ENCODE measurements at places on chromosomes 7 and 10. TPM values are rescaled to one million over a fixed set of nuclear protein-coding genes. Genes with fewer than 3 reads are reported as not detected.

- no peak for DNase-seq
These were observed 20.5 kb upstream of the JAZF1 start for GRCh38 chr7:28201131-28201530.

GRCh38 chr10:2984682-2985081 lies 82.7 kb upstream of the PFKP start:
- DNase-seq, result no peak

DNA sequence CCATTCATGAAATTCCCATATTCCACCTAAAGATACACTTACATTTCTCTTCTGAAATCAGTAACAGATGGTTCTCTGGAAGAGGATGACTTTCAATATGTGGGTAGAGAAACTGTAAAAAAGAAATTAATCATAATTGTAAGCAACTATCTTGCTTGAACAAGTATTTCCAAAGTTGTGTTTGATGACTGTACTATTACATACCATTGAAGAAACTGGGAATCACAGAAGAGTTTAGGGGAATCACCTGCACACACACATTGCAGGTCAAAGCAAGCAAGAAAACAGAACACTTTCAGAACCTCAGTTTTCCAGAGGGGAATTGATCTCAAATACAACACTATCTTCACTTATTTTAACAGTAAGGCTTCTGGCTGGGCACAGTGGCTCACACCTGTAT lies 33.6 kb downstream of the GSAP start:
- no peak for DNase-seq

DNA sequence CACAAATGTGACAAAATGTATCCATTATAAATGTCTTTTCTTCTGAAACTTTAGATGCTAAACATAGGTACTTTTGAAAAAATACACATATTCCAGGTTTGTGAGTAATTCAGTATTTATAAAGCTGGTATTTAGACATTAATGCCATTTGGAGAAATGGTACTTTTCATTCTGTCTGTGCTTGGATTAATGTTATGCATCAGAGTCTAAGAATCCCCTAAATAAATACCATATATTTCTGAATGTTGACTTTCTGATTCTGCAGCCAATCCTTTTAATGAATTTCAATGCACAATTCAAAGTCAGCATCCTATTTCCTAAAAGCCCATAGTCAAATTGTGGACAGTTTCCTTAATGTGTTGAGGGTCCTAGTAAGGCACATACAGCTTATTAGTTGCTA lies 145.0 kb downstream of the DKK1 start:
- DNase-seq, result no peak

GRCh38 chr7:116180302-116180701 lies 30.0 kb upstream of the TES start:
- DNase-seq, result peak; percentile 14

- DNase-seq, result no peak
These were observed 448.3 kb upstream of the NRG3 start for GRCh38 chr10:81426722-81427121.

DNA sequence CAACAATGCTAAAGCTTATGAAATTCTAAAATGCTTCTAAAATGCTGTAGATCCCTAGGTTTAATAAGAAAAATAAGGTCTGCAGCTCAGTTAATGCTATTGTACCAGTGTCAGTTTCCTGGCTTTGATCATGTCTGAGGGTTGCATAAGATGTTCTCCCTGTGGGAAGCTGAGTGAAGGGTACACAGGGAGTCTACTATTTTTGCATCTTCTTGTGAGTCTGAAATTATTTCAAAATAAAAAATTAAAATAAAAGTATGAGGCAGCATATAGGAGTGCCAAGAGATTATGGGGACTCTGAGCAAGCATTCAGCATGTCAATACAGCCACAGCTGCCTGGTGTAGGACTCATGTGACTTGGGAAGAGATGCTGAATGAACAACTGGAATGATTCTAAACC lies 14.7 kb downstream of the CHST15 start:
- DNase-seq, result no peak

DNA sequence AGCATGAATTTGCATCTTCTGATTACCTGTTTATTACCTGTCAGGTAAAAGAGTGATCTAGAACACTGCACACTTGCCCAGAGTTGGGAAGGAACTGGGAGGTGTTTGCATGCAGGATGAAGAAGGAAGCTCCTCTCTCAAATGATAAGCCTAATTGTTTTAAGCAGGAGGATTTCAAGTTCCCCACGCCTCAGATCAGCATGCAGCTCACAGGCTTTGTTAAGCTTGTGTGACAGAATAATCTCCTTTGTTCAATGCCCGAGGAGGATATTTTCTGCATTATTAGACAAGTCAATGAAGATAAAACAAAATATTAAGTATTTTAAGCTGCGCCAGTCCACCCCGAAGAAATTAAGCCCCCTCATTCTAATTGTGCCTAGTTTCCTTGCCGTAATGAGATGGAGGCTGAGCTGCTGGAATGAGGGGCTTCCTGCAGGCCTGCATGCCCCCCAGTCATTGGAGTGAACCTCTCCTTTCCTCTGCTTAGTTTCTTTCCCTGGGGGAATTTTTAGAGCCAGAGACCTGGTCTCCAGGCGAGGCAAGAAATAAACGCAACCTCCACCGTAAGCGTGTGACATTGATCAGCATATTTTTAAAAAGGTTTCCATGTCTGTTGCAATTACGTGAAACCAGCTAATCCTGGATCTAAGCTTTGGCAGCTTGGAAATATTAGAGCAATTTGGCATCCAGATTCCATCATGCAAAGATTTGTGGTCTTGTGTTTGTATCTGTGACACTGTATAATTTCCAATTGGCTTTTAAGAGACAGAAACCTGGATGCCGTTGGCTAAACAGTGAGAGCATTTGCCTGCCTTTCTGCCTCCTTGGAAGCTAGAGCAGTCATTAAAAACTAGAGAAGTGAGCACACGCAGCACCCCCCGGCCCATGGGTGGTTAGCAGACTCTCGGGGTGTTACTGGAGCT lies 376.0 kb downstream of the GALNT17 start:
- no peak for DNase-seq

Gene LIPK
- total RNA-seq, result not detected

DNA sequence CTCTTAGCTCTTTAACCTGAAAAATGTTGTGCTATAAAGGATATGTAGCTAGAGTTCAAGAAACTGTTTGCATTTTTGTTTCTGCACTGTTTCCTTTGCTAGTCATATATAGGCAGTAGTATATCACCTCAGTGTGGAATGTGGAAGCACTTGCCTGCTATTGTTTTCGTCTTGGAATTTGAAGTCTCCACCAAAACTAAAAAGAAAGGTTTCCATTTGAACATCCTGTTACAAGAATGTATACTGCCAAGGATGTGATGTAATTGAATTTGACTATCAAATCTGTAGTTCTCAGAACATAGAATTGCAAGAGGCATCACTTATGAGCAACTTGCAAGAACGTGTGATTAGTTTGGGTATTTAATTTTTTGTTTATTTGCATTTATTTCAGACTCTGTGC lies 51.1 kb upstream of the MEOX2 start:
- no peak for DNase-seq

DNA sequence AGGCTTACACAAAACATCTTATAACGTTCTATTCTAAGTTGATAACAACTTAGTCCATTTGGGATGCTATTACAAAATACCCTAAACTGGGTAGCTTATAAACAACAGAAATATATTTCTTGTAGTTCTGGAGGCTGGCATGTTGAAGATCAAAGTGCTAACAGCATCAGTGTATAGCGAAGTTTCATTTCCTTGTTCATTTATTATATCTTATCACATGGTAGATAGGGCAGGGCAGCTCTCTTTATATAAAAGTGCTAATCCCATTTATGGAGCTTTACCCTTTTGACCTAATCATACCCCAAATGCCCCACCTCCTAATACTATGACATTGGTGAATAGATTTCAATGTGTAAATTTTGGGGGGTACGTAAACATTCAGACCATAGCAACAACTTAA lies 6.3 kb downstream of the CASP7 start:
- DNase-seq, result no peak

GRCh38 chr10:43387678-43388032 lies 16.2 kb downstream of the FXYD4 start:
- no peak for DNase-seq

- DNase-seq, result no peak
These were observed 712.1 kb downstream of the PHTF2 start for GRCh38 chr7:78510580-78511188.

- no peak for DNase-seq
These were observed 1.1 kb upstream of the WNT16 start for GRCh38 chr7:121327671-121328070.

DNA sequence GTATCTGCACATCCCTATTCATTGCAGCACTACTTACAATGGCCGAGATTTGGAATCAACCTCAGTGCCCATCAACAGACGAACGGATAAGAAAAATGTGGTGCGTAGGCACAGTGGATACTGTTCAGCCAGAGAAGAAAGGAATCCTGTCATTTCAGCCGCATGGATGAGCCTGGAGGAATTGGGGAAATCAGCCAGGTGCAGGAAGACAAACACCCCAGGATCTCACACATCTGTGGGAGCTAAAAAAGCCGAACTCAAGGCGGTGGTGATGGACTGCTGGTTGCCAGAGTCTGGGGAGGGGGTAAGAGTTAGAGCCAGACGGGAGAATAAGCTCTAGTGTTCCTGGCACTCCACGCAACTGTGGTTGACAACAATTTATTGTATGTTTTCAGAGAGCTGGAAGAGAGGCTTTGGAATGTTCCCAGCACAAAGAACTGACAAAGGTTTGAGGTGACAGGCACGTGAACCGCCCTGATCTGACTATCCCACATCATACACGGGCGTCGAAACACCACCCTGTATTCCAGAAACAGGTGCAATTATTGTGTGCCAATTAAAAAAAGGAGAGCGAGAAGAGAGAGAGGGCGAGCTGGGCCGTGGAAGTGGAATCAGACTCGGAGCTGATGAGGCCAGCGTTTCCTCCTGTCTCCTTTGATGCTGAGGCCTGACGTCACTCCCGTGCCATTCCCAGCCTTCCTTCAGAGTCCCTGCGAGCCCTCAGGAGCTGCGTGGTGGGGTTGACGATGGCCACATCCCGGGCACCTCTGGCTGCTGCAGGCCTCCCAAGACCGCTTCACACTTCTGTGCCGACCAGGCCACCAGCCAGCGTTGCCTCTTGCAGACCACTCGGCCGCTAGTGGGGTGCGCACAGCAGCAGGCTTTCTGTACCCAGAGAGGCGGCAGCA lies 189.5 kb downstream of the DNAJB6 start:
- DNase-seq, result no peak

Gene GALNT17
- total RNA-seq, result not detected

DNA sequence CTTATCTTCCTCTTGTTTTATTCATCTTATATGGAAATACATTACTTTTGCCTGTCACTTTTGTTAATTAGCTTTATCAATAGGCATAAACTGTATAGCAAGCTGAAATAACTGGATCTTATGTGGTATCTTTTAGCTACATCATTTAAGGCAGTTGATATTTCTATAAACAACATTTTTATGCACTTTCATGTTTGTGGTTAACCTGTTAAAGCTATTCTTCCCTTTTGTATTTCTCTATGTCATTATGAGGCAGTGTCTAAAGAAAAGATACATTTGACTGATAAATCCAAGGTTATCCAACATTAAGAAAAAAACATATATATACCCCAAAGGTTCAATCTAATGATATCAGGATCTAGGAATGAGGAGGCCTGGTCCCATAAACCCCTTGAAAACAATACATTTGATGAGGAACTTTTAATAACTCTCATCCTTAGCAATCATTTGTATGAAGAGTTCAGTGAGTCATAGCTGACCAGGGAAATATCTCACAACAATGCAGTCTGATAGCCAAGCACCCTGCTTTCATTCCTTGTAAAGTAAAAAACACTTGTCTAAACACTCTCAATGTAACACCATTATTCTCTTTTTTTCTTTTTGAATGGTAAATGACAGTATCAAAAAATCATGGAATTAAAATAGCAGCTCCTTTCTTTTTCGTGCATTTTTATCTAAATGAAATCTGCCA lies 300.9 kb downstream of the NEBL start:
- no peak for DNase-seq

- no peak for DNase-seq
These were observed 68.7 kb downstream of the TAX1BP1 start for GRCh38 chr7:27808626-27809025.

DNA sequence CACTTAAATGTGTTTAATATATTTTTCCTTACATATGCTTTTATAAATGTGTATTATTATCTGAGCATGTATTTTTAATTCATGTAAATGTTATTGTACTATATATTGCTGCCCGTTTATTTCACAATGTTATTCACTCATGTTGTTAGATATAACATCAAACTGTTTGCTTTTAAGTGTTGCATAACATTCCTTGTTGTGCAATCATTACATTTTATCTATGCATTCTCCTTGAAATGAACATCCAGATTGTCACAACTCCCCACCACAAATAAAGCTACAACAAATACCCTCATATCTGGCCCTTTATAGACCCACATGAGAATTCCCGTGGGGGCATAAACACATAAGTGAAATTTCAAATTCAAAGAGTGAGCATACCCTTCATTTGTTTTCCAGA lies 264.2 kb downstream of the HPSE2 start:
- no peak for DNase-seq

GRCh38 chr7:47232751-47233412 lies 349.0 kb downstream of the TNS3 start:
- DNase-seq, result no peak

DNA sequence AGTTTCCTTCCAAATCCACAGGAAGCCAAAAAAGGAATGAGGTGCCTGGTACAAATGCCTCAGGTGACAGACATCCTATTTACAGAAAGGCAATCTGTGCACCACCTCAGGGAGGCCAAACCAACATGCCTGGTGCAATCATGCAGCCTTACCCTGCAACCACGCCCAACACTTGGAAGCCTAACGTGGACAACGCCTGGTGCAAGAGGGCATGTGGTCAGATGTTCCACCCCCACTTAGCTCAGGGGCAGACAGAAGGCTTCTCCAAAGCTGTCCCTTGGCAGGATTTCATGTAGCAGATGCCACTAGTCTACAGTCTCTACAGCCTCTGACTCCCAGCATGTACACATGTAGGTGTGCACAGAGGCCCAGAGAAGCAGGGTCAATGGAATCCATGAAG lies 89.5 kb downstream of the KCNMA1 start:
- no peak for DNase-seq

GRCh38 chr7:112566442-112567324 lies 85.9 kb downstream of the LSMEM1 start:
- DNase-seq, result no peak
